Glomerular endothelial cell (primary cell): ENCODE measurements at places on chromosomes 12 and 14.

- no peak for DNase-seq
Observed at GRCh38 chr14:105137481-105138020, 31.0 kb downstream of the JAG2 start.

GRCh38 chr12:77725611-77726010, 105.1 kb upstream of the NAV3 start:
- no peak for DNase-seq

- DNase-seq: no peak
Observed at GRCh38 chr14:66038618-66039017, 447.6 kb upstream of the CCDC196 start.

- no peak for DNase-seq
Observed at GRCh38 chr14:55850825-55851241, 267.4 kb upstream of the PELI2 start.

GRCh38 chr12:28776913-28777422, 372.1 kb upstream of the FAR2 start:
- DNase-seq: no peak

- DNase-seq: no peak
Observed at GRCh38 chr12:946212-946611, 3.3 kb downstream of the RAD52 start.

GRCh38 chr12:128853600-128854197, 421 bp downstream of the GLT1D1 start:
- no peak for DNase-seq

- DNase-seq: no peak
Observed at GRCh38 chr14:78798757-78799156, 628.6 kb downstream of the NRXN3 start.

DNA sequence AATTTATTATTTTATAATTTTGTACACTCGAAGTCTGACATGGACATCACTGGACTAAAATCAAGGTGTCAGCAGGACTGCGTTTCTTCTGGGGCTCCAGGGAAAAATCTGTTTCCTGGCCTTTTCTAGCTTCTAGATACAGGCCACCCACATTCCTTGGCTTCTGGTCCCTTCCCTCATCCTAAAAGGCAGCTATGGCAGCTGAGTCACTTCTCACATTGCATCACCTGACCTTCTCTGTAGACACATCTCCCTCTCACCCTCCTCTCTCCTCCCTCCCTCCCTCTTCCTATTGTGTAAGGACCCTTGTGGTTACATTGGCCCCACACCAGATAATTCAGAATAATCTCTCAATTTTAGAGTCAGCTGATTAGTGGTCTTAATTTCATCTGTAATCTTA, 92.4 kb downstream of the RPS6KA5 start:
- no peak for DNase-seq

DNA sequence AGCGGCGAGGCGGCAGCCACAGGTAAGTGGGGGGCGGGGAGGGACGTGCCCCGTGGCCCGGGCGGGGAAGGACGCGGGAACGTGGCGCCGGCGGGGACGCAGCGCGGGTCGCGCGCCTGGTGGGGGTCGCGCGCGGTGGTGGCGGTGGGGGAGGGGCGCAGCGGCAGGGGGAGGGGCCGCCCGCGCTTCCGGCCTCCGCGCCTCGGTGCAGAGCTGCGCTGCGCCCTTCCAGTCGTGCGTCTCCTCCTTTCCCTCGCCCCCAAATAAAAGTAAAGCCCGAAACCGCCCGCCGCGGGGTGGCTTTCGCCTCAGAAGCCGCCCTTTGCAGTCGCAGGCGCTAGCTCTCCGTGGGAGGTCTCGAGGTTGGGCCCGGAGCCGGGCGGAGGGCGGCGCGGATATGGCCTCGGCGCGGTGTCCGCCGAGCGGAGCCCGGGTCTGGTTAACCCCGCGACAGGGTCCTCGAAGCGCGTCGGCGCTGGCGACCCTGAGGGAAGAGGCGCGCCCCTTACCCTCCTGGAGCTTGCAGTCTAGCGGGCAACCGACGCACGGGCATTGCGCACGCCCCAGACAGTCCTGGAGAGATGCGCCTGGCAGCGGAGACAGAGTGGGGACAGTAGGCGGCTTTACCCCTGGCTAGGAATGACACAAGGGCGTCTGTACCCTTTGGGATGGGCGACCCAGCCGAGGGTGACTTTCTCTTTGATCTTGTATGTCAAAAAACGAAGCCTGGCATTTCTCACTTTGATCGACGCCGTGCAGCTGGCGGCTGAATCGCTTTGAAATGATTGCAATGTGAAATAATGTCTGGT, 589 bp downstream of the ATF1 start:
- no peak for DNase-seq

DNA sequence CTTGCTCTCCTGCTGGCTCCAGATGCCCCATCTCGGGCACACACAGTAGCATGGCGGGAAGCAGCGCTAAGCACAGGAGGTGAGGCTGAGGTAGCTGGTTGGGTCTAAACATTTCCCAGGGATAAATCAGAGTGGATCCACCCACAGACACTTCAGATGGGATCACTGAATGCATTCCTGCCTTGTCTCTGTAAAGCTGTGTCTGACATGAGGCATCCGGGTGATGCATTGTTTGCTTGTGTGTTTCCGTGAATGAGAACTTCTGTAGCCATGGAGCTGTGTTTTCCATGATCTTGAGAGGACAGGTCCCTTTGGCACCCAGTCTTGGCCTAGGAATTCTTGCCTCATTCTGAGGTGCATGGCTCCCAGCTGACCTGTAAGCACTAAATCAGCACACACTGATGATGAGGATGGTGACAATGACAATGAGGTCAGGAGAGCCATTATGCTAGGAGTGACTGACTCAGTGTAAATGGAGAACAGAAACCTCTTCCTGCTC, 6.7 kb upstream of the KRT75 start:
- no peak for DNase-seq

GRCh38 chr12:47707905-47708543, 2.2 kb upstream of the RPAP3 start:
- no peak for DNase-seq

GRCh38 chr12:31023271-31023724, 50.4 kb upstream of the DDX11 start:
- no peak for DNase-seq

- no peak for DNase-seq
Observed at GRCh38 chr12:130862161-130862560, 9.7 kb upstream of the RAN start.

GRCh38 chr14:80493620-80494019, 282.3 kb upstream of the DIO2 start:
- DNase-seq: no peak

DNA sequence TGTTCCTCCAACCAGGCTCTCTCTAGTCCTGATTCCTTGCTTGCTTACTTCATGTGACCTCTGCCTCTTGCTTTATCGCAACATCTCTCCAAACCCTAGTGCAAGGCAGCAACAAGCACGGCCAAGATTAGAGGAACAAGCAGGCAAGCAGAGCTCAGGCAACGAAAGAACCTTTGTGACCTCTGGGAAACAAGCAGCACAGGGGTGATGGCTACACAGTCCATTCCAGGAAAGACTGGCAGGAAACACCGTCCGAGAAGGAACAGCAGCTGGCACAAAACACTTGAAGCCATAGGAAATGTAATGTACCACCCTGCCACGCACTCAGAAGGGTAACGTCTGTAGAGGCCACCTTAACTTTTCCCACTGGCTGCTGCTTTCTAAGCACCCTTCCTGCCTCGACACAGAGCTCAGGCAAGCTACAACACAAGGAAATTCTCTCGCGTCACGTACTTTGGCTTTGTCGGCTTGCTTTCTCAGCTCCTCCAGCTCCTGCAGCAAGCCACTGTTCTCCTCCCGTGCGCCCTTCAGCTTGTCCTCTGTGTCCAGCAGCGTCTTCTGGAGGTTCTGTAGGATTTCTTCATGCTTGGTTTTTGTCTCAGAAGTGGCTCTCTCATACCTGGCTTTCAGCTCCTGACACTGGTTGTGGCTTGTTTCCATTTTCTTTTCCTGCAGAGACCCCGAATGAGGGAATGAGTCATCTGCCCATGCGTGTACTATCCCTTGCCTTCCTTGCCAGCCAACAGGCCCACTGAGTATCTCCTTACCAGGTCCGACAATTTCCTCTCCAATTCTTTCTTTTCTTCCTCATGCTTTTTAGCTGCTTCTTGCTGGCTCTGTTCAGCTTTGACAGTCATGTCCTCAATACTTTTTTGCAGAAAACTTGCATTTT, 61.4 kb upstream of the VPS33A start:
- DNase-seq: no peak

- DNase-seq: no peak
Observed at GRCh38 chr12:7319930-7320329, 16.1 kb downstream of the ACSM4 start.

DNA sequence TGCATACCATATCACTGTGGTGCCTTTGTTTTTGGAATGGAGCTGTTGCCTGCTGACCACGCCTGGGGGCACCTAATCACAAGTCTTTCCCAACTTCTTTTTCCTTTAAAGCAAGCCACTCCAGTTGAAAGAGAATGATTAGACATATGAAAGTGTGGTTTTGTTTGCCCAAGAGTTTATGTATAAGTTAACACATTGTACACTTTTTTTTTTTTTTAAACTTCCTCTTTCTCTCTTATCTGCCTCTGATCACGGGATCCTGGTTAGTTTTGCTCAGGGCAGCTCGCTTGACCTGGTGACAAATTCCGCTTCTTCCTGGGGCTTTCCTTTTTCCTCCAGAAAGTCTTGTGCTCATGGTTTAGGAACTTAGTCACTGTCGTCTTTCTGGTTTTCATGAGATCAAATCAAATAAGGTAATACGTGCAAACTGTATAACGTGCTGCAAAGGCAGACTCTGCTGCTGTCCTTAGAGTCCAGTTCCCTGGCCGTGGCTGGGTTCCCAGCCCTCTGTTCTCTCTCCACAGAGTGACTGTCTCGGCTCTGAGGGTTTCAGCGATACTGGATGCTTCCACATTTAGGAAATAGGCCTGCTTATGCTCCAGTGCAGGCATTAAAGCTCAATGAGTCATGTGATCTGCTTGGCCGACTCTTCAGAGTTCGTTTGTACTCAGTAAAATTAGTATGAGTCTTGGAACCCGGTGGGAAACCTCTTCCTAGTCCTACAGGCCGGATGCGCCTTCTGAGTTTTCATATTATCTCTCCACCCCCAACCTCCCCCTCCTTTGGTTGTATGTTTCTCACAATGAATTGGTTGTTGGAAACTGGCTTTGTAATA, 15.2 kb downstream of the RASSF3 start:
- peak; percentile 93 for DNase-seq

DNA sequence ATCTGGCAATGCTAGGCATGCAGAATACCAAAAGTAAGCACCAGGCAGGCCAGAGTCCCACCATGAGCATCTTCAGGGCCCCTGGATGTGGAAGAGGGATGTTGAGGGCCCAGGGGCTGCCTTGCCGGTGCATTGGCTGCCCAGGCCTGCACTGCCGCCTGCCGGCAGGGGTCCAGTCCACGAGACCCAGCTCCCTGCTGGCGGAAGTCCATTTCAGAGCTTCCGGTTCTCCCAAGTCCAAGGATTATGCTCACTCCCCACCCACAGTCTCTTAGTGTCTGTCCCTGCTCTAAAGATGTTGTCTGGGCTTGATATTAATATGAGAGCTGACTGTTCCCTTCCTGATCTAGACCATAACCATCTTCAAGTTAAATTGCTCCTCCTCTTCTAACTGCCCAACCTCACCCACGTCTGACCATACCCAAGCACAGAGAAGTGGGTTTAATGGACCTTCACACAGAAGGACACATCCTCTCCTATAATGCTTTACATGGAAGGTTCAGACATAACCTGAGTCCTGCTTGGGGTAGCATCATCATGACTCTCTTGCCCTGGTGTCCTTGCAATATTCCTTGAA, 117.4 kb downstream of the DAD1 start:
- DNase-seq: no peak

DNA sequence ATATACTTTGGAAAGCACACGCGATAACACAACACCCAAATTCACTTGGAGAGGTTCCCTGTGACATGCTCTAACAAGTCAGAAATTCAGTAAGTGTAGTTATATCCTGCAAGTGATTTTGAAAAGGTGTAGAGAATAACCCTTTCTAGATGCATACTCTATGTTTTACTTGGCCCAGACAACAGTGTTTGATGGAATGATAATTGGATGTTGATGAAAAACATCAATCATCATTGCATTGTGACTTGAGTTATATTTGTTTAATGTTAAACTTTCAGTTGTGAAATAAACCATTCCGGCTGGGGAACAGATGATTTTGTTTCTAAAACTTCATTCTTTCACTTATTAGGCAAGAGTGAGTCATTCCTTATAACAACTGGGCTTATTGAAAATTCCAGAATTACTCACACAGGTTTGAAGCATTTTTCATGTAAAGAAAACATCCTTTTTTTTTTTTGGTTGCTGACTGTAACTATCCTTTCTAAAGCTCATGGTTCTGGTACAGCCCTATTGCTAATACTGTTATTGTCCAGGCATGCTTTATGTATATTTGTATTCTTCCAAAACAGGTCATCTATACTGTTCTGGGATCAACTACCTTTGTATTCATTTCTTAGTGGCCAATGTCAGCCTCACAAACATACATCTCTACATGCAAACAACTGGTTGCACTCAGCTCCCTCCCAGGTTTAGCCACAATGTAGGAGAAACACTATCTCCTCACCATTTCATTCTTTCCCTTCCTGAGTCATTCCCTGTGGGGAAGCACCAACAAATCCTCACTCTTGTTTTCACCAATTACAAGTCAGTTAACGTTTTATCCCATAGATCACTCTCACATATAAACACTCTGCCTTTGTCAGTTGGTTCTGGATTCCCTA, 121.2 kb upstream of the LRIG3 start:
- DNase-seq: peak; percentile 62

DNA sequence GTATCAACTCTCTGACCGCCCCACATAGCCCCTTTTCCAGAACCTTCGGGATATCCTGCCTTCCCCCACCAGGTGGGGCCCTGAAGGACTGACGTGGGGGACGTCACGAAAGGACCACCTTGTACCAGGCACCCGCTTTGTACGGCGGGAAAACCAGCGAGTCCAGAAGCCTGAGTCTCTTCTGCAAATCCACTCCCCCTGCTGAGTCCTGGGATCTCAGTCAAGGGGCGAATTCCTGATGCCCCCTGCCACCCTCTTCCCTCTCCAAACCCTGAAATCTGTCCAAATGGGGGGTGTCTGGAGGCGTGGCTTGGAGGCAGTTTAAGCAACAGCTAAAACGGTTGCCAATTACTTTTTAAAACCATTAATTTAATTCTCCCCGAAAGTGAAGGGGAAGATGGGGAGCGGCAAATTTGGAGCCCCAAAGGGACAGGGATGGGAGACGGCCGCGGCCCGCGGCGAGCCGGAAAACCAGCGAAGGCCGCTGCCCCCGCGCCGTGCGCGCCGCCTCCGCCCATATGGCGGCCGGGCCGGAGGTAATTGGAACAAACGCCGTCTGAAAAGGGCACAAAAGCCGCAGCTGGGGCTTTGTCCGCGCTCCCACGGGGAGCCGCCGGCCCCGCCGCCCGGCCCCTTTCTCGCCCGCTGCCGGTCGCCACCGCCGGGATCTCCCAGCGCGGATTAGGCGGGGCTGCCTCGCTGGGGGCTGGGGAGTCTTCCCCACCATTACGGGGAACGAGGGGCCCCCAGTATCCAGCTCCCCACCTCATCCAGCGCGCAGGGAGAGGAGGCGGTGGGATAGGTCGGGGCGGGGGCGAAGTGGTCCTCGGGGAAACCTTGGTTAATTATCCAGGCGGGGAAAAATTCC, 6.6 kb downstream of the LHX5 start:
- no peak for DNase-seq
